Trophoblast cell (in vitro differentiated cells and primary cell): ENCODE measurements at places on chromosomes 12 and 14.

DNA sequence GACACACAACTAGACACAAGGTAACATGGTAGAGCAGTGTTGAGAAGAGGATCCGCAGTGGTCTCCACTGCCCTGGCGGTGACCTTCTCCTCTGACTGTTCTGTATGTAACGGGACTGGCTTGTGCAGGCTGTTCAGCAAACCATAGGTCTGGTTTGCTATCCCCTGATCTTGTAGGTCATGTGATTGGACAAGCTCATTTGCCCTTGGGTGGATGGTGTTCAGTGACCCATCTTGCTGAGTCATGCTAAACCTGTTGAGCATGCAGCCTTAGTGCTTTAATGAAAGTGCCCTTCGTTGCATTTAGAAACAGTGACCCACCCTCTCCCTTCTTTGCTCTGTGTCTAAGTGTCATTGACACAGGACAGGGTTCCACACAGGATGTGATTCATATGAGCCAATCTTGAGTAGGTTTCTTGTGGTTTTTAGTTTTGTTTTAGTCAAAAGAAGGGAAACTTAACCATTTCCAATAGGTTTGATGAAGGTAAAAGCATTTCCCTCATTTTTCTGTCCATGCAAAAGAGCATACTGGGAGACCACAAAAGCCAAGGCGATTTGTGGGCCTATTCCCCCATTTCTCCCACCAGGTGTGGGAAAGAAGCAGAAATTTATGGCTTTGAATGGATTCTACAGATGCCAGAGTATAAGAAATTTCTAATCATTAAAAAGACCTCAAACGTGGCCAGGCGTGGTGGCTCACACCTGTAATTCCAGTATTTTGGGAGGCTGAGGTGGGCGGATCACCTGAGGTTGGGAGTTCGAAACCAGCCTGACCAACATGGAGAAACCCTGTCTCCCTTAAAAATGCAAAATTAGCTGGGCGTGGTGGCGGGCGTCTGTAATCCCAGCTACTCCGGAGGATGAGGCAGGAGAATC is 32.6 kb upstream of the HIF1A start:
- peak; percentile 65 for DNase-seq

GRCh38 chr12:65935906-65936901 is 111.9 kb downstream of the HMGA2 start:
- no peak for DNase-seq

- no peak for DNase-seq
These were observed 198.4 kb downstream of the GALC start for GRCh38 chr14:87794561-87794960.

GRCh38 chr12:3697311-3697870 is 55.5 kb downstream of the CRACR2A start:
- no peak for DNase-seq

DNA sequence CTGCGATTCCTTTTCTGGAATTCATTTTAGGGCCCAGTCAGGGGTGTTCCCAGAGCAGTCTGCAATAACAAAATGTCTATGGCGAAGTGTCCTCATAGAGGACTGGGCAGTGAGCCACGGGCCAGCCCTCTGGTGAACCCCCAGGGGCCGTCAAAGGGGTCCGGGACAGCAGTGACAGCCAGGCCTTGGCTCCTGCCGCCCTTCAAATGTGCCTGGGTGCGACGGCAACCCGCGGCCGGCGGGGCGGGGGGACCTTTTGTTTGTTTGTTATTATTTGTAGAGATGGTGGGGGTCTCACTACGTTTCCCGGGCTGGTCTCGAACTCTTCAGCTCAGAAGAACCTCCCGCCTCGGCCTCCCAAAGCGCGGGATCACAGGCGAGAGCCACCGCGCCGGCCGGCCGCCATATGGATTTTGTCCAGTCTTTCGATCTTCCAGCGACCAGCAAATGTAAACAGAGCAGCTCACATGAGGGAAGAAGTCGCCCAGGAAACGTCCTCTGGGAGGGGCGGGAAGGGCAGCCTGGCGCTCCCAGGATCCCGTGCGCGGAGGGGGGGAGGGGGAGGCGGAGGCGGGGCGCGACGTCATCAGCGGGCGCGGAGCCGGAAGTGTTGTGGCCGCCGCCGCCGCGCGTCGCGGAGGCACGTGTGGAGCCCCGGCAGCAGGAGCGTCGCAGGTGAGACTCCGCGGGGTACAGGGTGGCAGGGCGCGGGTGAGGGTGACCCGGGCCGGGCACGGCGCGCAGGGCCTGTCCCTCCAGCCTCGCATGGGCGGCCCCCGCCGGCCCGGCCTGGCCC is at the start of gene TRMT61A:
TRMT61A (plus strand) TSS at position 610 of the 796 bp plus-strand sequence. CDS start 783 bp downstream, outside the sequence.
- DNase-seq = peak; percentile 51

DNA sequence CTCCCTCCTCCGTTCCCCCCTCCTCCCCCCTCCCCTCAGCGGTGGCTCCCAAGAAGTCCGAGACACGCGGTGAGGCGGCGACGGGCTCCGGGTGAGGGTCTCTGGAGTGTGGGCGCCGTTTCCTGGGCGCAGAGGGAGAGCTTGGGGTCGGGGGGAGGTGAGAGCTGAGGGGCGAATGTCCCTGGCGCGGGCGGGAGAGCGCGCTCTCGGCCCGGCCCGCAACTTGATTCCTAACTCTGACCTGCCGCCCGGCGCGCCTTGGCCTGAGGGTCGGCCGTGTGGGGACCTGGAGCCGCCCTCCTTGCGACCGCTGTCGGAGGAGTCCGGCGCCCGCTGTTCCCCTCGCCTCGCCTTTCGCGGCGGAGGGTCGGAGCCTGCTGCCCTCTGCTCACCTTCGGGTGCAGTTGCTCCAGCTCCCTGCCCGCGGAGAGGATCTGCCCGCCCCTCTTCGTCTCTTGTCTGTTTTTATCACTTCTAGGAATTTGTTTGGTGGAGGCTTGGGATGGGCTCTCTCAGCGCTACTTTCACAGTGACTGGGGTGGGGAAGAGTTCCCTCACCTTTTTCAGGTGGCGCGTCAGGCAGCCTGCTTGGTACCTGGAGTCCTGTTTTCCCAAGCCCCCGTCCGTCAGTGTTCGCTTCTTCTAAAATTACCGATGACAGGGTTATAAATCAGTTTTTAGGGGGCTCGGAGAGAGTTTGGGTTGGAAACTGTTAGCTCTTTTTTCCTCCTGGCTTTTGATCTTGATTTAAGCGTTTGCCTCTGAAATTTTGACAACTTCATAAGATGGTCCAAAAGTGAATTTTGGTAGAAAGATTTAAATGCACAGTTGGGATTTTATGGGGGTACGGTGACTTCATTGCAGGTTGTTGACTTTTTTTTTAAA is 495 bp downstream of the ADIPOR2 start:
- peak; percentile 64 for DNase-seq

- DNase-seq = no peak
These were observed 103.2 kb upstream of the NAV3 start for GRCh38 chr12:77727442-77728001.

DNA sequence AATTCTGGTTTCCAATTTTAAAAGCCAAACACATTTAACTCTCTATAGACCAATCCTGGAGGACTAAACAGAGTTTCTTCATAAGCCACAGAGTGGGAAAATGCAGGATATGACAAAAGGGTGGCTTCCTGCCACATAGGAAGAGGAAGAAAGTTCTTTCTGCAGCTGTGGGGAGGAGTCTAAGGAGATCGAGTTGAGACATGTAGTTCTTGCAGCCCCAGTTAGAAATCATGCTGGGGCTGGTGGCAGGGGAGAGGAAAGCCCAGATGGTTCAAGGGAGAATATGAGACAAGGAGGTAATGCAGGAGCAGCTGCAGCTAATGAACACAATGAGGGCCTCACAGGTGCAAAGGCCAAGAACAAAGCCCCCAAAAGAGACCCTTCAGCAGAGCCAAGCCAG is 85.0 kb upstream of the ARID2 start:
- no peak for DNase-seq

- DNase-seq = no peak
These were observed 3.0 kb downstream of the SMIM10L1 start for GRCh38 chr12:11174022-11174421.

DNA sequence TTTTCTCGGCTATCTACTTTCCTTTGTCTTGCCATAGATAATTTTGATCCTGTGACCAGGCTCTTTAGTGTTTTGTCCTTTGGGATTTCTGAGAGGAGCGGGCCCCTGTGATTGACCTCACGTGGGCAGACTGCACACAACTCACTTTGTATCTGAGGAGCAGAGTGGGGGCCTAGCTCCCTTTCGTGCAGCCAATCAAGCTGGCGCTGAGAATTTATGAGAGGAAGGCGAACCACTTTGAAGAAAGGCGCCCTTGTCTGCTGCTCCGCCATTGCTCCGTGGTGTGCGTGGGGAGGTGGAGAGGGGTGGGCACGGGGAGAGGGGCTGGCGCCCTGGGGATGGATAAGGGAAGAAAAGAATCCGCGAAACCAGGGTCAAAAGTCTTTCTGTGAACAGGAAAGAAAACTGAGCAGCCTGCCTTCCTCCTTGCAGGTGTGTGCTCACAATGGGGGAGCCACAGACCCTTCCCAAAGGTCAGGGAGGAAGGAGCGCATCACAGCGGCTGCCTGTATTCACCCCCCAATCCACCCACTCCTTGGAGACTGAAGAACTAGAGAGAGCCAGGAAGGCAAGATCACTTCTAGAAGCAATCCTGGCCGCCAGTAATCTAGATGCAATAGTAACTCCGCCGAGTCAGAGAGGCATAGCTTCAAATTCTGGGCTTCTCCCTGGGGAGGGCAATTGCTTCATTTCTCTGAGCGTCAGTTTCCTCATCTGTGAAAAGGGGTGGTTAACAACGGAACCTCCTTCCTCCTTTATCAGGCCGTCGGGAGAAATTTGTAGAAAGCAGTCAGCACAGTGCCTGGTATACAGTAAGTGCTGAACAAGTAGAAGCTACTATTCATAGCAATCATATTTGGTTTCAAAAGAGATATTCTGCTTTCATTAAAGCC is 24.9 kb upstream of the MED13L start:
- DNase-seq = no peak

GRCh38 chr14:60512126-60512525 is 3.2 kb downstream of the SIX6 start:
- no peak for DNase-seq

DNA sequence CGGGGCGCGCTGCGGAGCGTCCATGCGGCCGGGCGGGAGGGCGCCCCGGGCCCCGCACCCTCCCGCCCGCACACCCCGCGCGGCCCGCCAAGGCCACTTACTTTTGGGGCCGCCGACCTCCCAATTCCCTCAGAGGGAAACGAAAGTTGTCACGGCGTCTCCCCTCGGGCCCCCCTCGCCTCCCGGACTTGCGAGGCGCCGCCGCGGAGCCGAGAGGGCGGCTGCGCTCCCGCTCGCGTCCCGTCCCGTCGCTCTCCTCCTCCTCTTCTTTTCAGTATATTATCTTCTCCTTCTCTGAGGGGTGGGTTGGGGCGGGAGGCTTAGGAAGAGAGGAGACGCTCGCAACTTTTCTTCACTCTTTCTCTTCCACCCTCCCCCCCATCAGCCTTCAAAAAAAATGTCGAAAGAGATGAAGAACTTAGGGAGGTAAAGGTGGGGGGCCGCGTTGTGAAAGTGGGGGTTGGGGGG is 613 bp downstream of the DUSP16 start:
- no peak for DNase-seq

- DNase-seq = no peak
These were observed 55.4 kb upstream of the PSMA6 start for GRCh38 chr14:35236806-35237205.

GRCh38 chr14:50647753-50648152 is 20.4 kb downstream of the SAV1 start:
- DNase-seq = no peak

DNA sequence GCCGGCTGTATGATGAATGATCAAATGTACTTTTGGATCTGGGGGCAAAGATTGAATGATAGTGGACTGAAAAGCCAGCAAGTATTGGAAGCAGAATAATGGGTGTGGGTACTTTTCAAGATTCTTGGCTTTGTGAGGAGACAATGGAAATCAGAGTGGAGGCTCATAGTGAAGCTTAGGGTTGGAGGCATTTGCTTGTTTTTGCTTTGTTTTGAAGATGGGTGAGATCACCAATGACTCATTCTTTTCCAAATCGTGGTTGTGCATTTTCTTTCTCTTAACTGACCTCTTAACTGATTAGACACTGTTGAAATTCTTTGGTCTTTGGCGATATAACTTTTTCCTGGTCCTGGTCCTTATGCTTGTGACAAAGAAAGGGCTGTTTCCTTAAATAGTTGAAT is 54.4 kb downstream of the PELI2 start:
- DNase-seq = no peak

DNA sequence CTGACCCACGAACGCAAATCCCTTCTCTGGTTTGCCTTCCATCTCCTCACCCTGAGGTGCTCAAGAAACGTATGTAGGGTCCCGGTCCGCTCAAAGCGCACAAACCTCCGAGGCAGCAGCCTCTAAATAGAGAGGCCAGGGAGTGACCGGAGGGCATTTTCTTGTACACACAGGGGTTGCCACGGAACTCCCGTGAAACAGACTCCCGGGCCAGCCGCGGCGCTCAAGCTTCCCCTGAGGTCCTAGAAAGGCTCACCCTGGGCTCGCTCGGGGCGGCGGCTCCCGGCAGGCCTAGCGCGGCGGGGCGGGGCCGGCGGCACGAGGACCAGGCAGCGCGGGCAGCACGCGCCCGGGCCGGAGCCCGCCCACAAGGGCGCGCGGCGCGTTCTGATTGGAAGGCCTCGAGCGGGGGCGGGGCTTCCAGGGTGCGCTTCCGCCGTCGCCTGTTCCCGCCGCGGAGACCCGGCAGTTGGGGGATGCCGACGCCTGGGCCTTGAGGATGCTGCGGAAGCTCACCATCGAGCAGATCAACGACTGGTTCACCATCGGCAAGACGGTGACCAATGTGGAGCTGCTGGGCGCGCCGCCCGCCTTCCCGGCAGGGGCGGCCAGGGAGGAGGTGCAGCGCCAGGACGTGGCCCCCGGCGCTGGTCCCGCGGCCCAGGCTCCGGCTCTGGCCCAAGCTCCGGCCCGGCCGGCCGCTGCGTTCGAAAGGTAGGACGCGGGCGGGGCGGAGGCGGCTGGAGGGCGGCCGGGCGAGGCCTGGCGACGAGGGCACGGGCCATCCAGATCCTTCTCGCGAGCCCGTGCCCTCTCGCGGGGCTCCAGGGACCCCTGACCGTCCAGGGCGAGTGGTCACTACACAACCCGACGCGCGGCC is at the start of gene TDRD9:
TDRD9 (plus strand) TSS at position 446 of the 880 bp plus-strand sequence; CDS start at position 500, 54 bp downstream.
- no peak for DNase-seq

DNA sequence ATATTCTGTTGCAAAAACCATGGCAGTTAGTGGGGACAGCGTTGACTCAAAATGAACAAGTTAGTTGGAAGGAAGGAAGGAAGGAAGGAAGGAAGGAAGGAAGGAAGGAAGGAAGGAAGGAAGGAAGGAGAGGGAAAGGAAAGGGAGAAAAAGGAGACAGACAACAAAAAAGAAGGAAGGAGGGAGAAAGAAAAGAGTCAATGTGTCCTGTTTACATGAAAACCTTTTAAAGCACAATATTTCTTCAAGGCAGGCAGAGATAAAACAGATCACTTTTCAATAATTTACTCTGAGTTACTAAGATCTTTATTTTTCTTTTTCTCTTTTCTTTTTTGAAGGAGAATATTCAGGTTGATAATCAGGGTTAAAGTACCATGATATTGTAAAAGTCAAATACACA is 99.4 kb downstream of the CCER1 start:
- DNase-seq = no peak
